ENCODE measurements at places on chromosomes 4 and X. TPM values are rescaled to one million over a fixed set of nuclear protein-coding genes. Genes with fewer than 3 reads are reported as not detected.

GRCh38 chr4:101274888-101275752, 72.2 kb downstream of the PPP3CA start:
- DNase-seq, result no peak

IL2RG gene
- not detected for total RNA-seq

DNA sequence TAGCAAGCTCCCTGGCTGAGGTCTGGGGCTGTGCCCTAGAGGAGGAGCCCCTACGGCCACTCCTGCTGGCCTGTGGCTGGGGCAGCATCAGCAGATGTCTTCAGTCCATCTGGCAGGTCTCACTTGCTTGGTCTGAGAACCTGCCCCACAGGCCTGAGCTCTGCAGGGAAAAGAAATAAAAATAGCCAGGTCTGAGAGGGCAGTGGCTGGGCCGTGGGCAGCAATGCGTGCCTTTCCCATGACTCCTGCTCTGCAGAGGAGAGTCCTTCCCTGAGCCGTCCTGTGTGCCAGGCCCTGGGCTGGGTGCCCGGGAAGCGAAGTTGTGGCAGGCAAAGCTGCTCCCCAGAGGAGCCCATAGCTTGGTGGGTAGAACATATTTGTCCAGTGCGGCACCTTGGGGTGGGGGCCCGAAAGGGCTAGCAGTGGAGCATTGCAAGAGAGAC, 11.3 kb upstream of the KIAA0232 start:
- DNase-seq, result peak; percentile 78

SPANXN2 gene
- total RNA-seq, result not detected

PPARGC1A gene
- not detected for total RNA-seq

MAB21L2 gene
- total RNA-seq, result not detected

DIPK2B gene
- not detected for total RNA-seq

- no peak for DNase-seq
Measured at GRCh38 chr4:20638825-20639224, 61.4 kb upstream of the PACRGL start.

TRO gene
- total RNA-seq, result 25.2 TPM

GRCh38 chrX:143296521-143296920, 220.8 kb downstream of the SPANXN3 start:
- DNase-seq, result no peak

DNA sequence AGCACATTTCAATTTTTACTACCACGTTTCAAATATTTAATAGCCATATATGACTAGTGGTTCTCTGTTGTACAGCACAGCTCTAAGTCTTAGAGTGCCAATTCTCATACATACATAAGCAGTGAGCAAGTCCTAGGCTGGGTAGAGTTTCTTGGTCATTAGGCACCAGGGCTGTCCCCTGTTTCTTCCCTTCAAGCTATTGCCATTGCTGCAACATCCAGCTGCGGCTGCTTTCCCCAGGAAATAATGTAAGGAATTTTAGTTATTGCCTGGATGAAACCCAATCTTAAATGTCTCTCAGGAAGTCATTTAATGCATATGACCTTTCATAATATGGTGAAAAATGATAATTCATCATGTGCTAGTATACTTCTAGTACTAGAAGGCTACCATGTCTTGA, 74.1 kb upstream of the PPP3CA start:
- DNase-seq, result no peak

NAA10 gene
- 159 TPM for total RNA-seq

GPR50 gene
- total RNA-seq, result not detected

DNA sequence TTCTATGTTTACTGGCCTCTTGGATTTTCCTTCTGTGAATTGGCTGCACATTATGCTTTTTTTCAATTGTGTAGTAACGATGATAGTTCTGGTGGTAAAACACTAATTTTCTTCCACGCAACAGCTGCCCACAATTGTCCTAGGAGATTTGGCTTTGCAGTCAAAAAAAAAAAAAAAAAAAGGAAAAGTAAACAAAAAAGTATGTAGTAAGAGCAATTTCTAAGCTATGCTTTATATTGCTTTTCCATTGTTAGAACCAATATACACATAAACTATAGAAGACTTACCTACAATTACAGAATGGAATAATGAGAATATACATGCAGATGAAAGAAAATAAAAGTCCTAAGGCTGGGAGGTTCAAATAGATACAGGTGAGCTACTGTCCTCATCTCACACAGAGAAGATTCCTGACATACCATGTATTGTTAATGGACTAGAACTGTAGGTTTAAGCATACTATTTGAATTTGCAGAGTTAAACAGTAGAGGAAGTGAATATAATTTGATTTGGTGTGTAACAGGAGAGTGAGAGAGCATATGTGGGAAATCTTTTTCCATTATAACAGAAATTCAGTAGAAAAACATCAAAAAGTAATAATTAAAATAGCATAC, 976.2 kb downstream of the RAB28 start:
- DNase-seq, result no peak

FAM149A gene
- total RNA-seq, result 4.3 TPM

FGA gene
- total RNA-seq, result not detected

ARX gene
- not detected for total RNA-seq

- no peak for DNase-seq
Measured at GRCh38 chr4:152434011-152434410, 101.9 kb downstream of the FBXW7 start.

DNA sequence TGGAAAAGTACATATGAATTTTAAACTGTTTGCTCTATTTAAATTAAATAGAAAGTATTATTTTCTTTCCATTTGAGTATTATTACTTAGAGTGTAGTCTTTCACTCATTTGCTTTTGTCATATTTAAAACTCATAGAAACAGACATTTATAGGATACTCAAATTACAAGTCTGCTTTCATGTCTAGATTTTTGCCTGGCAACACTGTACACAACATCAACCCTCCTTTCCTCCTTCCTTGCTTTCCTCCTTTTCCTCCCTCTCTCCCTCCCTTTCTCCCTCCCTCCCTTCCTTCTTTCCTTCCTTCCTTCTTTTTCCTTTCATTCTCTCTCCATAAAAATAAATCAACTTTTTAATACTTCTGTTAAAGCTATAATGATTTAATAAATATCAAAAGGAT, 2361.2 kb downstream of the ARAP2 start:
- no peak for DNase-seq

SUPT20HL1 gene
- not detected for total RNA-seq

DNA sequence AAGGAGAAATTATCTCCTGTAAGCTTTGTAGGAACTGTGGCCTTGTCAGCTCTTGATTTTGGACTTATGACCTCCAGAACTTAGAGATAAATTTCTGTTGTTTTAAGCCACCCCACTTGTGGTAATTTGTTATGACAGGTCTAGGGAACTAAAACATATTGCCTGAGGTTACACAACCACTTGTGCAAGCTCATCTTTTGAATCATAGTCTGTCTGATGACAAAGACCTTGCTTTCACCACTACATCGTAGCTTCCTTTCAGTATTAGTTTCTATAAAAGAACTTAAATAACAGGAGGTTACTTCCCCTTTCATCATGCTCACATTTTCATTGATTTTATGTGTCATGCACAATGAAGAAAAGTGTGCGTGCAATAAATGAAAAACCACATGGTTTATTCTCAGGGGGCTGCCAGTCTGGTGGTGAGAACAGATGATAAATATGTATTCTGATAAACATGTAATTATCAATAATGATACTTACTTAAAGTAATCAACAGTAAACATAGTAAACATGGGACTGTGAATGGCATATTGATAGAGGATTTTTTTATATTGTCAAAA, 690.0 kb upstream of the HS3ST1 start:
- DNase-seq, result no peak

SCML1 gene
- total RNA-seq, result not detected

All from G401 (cell line).